Vein endothelial cell (primary cell): ENCODE measurements at places on chromosomes 2 and 18. TPM values are rescaled to one million over a fixed set of nuclear protein-coding genes. Genes with fewer than 3 reads are reported as not detected.

ZNF396 gene
- 0.29 and 0.33 TPM in 2 replicates for total RNA-seq

NEU2 gene
- not detected in 2 replicates for total RNA-seq

GPBAR1 gene
- 0.10 and 0.33 TPM in 2 replicates for total RNA-seq

MAT2A gene
- total RNA-seq = 93.4 and 101 TPM in 2 replicates

CDH2 gene
- total RNA-seq = 5.8 and 7.5 TPM in 2 replicates

FTCDNL1 gene
- total RNA-seq = 0.67 TPM in 1 of 2 replicates, not detected in the other

SDC1 gene
- total RNA-seq = 3.9 and 5.9 TPM in 2 replicates

CCDC102B gene
- total RNA-seq = 3.6 and 5.6 TPM in 2 replicates

CDH19 gene
- not detected in 2 replicates for total RNA-seq

LIMS4 gene
- 65.4 and 111 TPM in 2 replicates for total RNA-seq

PDCD1 gene
- not detected in 2 replicates for total RNA-seq

TLX2 gene
- total RNA-seq = not detected in 2 replicates

DSEL gene
- 25.1 and 26.8 TPM in 2 replicates for total RNA-seq

RAX gene
- total RNA-seq = not detected in 2 replicates

IKZF2 gene
- total RNA-seq = 2.6 and 2.9 TPM in 2 replicates

GPR39 gene
- total RNA-seq = under 0.01 and 0.10 TPM in 2 replicates

TMEM169 gene
- total RNA-seq = 0.48 TPM in 1 of 2 replicates, not detected in the other

DOCK10 gene
- total RNA-seq = 15.7 and 16.0 TPM in 2 replicates

TMEM37 gene
- 0.19 and 0.33 TPM in 2 replicates for total RNA-seq

TFPI gene
- total RNA-seq = 693 and 1,032 TPM in 2 replicates

VWA3B gene
- total RNA-seq = not detected in 2 replicates

UGT1A4 gene
- not detected in 2 replicates for total RNA-seq

CTAGE1 gene
- under 0.01 TPM in 1 of 2 replicates, not detected in the other for total RNA-seq

AQP12B gene
- total RNA-seq = not detected in 2 replicates

ALPG gene
- not detected in 2 replicates for total RNA-seq

CYRIA gene
- 31.4 and 38.0 TPM in 2 replicates for total RNA-seq

GREB1 gene
- 0.19 and 0.33 TPM in 2 replicates for total RNA-seq

HOXD10 gene
- total RNA-seq = 2.2 and 2.3 TPM in 2 replicates

TET3 gene
- 9.3 and 11.4 TPM in 2 replicates for total RNA-seq

ABCB11 gene
- 0.57 and 0.98 TPM in 2 replicates for total RNA-seq

KCNG2 gene
- total RNA-seq = not detected in 2 replicates

PDIA6 gene
- total RNA-seq = 307 and 391 TPM in 2 replicates

SOWAHC gene
- total RNA-seq = 2.9 and 6.2 TPM in 2 replicates

ACAA2 gene
- total RNA-seq = 29.4 and 36.5 TPM in 2 replicates

RTP5 gene
- not detected in 2 replicates for total RNA-seq

SKA1 gene
- 6.9 and 20.1 TPM in 2 replicates for total RNA-seq

SLC5A6 gene
- 29.7 and 41.7 TPM in 2 replicates for total RNA-seq

SEPTIN10 gene
- total RNA-seq = 70.9 and 115 TPM in 2 replicates

HAAO gene
- total RNA-seq = not detected in 2 replicates
